Skin of body (tissue), 3 donors: ENCODE measurements at places on chromosomes 6 and 20.
A peak's percentile ranks its signal among the peaks of the same experiment; 100 is the strongest.

GRCh38 chr6:45532721-45533210, 155.0 kb upstream of the SUPT3H start:
- no peak for DNase-seq

- no peak for DNase-seq
Observed at GRCh38 chr20:11912013-11912658, 5.6 kb upstream of the BTBD3 start.

DNA sequence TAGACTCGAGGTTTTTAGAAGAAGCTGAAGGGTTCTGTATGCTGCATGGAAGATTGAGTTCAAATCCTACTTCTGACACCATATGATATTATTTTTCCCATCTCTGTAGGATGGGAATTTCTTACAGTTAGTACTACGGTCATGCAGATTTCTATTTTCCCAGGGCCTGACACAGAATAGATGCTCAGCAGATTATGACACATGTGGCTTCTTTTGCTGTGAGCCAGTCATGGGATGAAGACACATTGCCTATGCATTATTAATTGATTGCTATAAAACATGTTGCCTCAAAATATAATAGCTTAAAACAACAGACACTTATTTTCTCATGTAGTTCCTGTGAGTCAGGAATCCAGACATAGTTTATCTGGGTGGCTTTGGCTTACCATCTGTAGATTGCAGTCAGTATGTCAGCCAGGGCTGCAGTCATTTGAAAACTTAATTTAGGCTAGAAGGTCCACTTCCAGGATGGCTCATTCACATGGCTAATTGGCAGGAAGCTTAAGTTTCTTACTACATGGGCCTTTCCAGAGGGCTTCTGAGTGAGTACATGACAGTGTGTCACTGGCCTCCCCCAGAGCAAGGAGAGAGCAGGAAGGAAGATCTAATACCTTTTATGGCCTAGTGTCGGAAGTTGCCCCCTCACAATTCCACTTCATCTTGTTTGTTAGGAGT, 29.5 kb downstream of the TOP1 start:
- no peak for DNase-seq

DNA sequence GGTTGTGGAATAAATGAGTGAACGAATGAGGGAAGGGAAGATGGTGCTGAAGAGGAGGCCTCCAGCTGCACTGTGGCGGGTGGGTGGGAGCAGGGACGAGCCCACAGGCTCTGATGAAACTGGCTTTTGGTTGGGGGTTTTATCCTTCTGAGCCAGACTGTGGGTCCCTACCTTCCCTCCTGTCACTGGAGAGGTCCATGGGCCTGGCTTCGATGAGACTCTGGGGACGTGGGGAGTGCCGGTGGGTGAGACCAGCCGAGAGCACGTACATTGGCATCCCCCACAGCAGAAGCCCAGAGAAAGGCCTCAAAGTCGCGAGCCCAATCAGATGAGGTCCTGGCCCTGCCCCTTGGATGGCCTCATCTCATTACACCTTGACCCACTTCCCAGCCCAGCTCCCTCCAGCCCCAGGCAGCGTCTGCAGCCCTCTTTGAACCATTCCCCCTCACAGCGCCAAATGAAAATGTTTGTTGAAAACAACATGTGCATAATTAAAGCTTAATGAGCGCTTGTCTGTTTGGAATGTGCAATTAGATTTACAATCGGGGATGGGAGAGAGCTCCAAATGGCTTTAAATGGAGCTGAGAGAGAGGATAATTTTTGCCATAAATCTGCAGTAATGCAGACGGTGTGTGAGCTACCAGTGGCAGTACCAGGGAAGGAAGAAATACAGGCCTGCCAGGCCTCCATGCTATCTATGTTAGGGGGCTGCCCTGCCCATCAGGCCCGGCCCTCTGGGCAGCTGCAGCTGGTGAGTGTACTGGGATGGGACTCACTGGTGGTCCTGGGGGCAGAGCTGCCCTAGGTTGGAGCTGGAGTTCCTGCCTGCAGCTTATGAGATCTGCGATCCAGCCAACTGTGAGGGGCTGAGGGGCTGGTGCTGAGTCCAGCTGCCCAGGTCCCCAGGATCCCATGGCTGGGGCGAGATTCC, 47.2 kb downstream of the TOX2 start:
- DNase-seq: peak; percentile 67

- DNase-seq: no peak
Observed at GRCh38 chr20:36175475-36175995, 21.0 kb downstream of the EPB41L1 start.

DNA sequence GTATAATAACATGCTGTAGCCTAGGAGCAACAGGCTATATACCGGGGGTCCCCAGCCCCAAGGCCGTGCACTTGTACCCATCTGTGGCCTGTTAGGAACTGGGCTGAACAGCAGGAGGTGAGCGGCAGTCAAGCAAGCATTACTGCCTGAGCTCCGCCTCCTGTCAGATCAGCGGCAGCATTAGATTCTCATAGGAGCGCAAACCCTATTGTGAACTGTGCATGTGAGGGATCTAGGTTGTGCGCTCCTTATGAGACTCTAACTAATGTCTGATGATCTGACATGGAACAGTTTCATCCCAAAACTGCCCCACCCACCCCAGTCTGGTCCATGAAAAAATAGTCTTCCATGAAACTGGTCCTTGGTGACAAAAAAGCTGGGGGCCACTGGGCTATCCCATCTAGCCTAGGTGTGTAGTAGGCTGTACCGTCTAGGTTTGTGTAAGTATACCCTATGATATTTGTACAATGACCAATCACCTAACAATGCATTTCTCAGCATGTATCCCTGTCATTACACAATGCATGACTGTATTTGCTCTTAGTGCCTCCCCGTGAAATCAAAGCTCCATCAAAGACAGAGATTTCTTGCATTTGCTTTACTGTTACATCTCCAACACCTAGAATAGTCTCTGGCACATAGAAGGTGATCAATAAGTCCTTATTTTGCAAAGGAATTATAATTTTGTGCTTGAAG, 30.8 kb downstream of the NHSL1 start:
- DNase-seq: no peak
